ENCODE measurements at places on chromosomes 6 and 20.

- DNase-seq = peak; percentile 40
Observed at GRCh38 chr20:22921595-22922421, 113.3 kb upstream of the SSTR4 start.

GRCh38 chr20:49310705-49311104, 32.8 kb upstream of the ZNFX1 start:
- no peak for DNase-seq

DNA sequence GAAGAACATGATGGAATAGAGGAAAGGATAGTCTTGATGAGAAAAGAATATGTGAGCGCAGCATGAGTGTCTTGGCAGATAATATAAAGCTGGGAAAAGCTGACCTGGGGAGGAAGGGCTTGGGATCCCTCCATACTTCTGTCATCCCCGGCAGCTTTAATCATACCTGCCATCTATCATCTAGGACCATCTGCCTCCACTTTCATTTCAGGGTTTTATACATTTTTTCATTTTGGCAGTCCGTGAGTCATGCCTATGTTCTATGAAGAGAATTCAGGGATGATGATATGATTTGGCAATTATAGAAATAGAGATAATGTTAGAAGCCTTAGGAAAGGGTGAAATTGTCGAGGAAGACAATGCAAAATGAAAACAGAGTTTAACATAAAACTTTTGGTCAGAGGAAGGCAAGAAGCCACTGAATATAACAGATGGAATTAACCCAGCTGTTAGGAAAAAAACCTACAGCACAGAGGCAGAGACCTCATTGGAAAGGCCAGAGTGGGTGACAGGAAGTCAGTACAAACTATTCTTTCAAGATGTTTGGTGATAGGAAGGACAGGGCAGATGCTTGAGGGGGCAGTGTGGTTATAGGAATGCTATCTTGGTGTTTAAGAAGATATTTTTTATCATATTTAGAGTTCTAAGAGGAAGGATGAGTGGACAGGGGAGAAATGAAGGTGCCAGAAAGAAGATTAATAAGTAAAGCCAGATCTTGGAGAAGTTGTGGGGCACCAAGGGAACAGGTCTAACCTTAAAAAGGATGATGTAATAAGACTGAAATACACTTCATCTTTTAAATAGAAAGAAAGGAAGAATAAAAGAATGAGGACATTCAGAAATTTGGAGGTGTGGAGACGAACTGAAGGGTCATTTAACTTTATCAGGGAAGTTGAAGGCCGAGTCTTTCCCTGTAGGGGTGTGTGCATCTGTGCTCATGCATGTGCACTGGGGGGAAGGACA, 37.8 kb downstream of the MARCKS start:
- DNase-seq = peak; percentile 85

DNA sequence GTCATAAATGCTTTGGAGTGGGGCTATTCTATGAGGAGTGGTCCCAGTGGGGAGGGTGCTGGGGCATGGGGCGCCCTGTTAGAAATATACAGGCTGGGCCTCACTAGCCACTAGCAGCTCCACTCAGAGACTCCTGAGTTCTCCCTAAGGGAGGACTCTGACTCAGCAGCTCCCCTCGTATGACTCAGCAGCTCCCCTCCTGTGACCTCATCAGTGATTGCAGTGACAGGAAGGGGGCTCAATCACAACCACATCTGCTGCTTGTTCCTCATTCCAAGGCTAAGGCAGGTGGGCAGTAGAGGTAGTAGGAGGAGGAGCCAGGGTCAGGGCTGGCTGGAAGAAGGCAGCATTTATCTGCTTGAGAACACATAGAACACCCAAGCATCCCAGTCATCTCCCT, 73.7 kb downstream of the PRND start:
- peak; percentile 15 for DNase-seq

DNA sequence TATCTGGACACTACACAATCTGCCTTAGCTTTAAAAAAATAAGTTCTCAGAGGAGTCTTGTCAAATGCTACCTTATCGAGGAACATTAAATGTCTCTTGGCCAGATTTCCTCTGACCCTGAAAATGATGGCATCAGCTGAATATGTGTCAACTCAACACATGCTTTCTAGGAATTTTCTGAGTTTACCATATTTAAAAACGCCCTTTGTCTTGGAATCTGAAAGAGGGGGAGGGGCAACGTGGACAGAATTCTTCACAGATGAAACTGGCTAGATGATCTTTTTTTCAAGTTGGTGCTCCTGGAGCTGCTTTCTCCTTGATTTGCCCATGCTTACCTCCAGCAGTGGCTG, 5.1 kb downstream of the SOX4 start:
- DNase-seq = no peak

DNA sequence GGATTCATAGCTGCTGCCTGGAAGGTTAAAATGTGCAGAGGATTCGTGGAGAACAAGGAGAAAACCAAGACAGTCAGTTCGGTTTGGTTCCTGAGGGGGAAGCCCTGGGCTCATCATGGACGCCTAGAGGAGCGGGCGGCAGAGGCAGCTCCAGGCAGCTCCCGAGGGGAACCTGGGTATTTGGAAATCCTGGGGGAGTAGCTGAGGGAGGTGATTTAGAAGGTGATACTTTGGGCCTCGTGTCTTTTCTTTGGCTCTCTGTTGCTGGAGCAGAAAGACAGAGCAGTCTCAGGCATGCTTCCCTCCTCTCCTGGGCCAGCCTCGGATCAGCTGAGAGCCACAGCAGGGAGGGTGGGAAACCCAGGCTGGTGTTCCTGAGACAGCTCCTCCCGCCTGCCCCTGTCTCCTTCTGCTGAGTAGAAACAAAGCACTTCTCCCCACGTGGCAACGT, 139.5 kb downstream of the DLL1 start:
- DNase-seq = no peak

GRCh38 chr6:157725836-157726235, 97.2 kb upstream of the SNX9 start:
- no peak for DNase-seq

GRCh38 chr20:33158637-33159385, 9.1 kb upstream of the BPIFA2 start:
- no peak for DNase-seq

- peak; percentile 32 for DNase-seq
Observed at GRCh38 chr6:25413207-25413905, 134.2 kb downstream of the CARMIL1 start.

DNA sequence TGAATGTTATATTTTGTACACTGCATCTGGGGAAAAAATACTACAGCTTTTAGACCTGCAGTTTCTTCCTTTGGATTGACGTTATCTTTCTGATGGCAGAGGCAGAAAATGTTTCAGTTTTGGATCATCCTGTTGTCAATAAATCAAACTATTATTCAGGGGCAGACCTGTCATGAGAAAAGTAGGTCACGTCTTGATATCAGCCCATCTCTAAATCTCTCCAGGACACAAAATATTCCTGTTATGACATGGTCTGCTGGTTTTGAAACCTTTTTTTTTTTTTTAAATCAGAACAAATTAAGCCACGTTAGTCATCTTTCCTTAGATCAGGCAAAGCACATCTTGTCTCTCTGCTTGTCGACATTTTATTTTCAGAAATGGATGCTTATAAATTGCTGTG, 24.0 kb downstream of the IL20RA start:
- DNase-seq = no peak

DNA sequence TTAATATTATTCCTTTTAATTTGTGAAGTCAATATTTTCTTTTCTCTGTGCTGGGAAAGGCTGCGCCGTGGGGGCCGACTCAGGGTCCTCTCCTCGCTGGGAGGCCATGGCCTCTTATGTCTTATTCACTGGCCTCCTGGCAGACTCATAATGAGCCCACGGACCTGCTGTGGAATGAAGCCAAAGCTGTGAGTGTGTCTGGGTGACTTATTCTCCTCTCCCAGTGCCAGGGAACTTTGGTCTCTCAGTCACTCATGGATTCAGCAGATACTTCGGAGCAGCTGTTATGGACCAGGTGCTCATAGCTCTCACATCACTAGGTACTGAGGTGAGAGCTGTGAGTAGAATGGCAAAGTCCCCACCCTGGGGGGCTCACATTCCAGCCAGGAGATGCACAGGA, 297.6 kb downstream of the CDH26 start:
- no peak for DNase-seq

- no peak for DNase-seq
Observed at GRCh38 chr20:8663424-8663823, 405.5 kb upstream of the PLCB4 start.

DNA sequence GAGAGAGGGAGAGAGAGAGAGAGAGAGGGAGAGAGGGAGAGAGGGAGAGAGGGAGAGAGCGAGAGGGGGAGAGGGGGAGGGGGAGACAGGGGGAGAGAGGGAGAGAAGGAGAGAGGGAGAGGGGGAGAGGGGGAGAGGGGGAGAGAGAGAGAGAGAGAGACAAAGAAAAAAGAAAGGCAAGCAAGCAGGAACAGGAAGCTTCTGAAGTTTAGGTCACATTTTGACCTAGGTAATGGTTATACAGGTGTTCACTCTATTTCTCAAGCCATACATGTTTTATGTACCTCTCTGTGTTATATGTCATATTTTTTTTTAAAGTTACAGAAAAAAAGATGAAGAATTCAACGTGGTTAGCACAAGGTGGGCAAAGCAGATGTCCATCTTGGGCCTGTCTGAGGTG, 9.4 kb downstream of the NHSL1 start:
- DNase-seq = no peak

DNA sequence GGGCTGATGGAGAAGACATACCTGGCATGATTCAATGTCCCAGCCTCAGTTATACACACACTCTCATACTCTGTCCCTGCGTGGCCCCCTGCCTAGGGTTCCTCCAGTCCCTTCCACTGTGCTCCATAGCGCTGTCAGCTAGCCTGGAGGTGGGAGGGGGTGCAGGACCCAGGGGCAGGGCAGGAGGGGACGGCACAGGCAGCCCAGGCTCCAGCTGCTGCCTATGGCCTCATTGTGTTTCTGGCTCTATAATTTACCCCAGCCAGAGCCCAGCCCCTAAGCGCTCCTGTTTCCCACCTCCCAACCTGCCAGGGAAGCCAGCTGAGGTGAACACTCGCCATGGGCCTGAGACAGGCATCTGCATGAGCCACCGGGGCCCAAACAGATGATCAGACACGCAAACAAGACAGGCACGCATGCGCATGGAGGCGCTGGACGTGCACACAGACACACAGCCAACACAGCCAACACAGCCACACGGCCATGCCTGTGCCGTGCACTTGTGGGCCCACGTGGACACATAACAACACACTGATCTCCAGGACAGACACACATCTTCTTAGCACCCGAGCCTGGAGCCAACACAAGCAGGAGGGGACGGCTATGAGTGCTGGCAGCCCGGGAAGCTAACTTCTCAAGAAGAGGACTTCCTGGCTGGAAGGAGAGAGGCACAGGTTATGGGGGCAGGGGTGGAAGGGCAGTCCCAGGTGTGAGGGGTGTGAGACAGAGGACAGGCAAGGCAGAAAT, 124.9 kb downstream of the GRM4 start:
- no peak for DNase-seq

DNA sequence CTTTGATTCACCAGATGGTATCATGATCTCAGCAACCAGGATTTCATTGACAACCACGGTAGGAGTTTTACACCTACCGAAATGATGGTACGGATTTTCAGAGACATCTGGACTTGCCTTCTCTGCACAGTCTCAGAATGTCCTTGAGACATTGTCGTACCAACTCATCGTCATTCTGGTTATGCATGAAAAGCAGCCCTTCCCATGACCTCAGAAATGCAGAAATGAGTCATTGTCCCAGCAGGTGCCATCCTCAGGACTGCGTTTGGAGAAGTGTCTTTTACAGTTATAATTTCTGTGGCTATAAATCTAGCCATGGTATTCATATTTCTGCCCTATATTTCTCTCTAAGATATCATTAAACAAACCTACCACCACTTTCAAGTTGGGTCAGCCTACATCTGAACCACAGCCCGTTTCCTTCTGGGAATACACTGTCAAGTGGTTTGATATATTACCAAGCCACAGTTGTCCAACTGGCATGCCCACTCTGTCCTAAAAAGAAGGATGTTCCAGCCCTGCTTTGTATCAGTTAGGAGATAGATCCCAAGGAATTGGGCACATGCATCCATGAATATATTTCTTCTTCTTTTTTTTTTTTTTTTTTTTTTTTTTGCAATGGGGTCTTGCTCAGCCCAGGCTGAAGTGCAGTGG, 7.5 kb upstream of the BFSP1 start:
- no peak for DNase-seq

DNA sequence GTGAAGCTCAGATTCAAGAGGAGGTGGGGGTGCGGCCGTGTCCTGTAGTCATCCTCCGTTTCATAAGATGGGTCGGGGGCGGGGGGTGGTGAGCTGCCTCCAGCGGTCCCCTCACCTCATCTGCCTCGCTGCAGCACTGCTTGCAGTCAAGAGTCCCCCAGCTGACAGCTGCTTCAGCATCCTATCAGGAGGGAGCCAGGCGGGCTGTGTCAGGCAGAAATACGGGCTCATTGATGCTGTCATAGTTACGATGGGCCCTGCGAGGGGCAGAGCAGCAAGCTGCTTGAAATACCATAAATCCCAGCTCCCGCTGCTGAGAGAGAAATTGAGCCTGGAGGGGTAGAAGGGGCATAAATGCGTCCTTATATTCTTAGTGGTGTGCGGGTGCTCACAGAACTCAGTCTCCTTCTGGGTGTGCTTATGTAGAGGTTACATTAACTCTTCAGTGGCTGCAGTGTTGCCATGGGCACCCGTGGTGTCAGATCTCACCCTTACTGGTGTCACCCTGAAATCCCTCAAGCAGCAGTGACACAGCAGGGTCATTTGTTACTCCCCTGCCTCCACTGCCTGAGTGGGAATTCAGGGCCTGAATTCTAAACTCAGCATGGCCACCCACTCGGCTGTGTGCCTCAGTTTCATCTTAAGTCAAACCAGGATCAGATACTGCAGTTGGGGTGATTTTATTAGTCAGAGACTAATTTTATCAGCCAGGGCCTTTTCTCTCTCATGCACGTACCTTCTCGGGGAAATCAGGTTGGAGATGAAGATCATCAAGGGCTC, 21.8 kb downstream of the CCDC167 start:
- no peak for DNase-seq

GRCh38 chr20:59375541-59375940, 75.1 kb downstream of the EDN3 start:
- DNase-seq = peak; percentile 81

DNA sequence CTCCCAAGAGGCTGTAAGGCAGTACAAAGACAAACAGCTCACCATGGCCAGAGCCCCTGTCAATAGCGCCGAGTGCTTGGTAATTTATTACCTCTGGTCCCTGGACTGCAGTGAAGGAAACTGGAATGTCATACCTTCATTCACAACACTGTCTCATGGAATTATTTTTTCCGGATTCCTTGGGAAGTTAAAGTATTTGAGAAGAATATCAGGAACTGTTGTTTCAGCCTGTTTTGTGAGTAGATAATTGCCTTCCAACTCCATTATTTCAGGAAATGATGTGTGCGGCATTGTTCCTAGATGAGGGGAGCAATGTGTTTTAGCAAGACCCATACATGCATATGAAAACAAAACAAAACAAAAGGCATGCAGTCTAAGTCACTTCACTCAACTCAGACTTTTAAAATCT, 64.0 kb downstream of the BLOC1S5 start:
- no peak for DNase-seq

All from fibroblast of skin of left biceps (primary cell).